ENCODE measurements at places on chromosomes 2 and 18.

DNA sequence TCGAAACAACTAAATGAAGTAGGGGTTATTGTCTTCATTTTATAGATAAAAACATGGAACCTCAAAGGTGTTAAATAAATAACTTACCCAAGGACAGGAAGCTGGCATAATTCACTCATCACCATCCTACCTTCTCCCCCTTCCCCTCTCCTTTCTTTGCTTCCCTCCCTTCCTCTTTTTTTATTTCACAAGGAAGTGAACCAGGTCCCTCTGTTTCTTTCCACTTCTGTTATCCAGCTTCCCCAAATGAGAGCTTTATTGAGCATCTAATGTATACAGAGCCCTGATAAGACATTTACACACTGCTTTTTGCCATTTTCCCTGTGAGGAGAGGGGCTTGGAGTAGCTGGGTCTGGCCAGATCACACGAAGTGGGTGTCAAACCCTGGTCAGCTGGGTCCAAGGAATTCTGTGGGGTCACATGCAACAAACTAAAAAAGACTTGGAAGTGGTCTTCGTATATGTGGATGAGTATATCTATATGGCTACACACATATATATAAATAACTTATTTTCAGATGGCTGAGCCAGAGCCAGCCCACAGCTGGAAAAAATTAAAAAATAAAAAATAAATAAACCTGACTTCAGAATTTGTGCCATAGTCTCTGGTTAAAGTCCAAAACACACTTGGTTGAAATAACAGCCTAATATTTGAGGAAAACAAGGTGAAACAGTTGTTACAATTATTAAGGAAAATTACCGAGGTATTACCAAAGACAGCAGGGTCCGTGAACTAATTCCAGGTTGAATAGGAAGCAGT is 49.3 kb upstream of the FOSL2 start:
- DNase-seq, result no peak

GRCh38 chr2:75605770-75606529 is 40.6 kb upstream of the MRPL19 start:
- DNase-seq, result no peak

DNA sequence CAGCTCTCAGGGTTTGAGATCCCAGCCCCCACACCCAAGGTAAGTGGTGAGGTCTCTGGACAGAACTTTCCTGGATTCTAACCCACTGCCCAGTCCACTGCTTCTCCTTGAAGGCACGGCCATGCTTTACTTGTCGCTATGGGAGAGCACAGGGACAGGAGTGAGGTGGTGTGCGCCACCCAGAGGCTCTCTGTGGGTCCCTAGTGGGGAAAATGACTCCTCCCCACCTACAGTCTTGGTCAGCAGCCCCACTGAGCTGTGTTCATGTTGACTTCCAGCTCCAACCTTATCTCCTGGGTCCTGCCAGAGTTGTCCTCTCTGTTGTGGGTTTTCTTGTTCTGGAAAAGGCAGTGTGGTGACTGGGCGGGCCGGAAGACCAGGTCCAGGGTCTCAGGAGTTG is 11.1 kb downstream of the TET3 start:
- no peak for DNase-seq

DNA sequence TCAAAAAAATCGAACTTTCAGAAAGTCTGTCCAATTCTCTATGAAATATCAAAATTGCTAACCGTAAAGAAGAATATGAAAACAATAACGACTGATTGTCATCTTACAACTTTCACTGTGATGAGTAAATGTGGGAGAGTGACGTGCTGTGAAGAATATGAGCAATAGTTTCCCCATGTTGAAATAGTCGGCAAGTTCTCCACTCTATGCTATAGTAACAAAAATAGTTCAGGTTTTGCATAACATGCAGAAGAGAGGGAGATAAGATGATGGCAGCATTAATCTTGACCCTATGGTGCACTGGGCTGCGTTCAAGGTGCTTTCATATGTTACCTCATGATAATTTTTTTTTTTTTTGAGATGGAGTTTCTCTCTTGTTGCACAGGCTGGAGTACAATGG is 196.8 kb upstream of the CYRIA start:
- no peak for DNase-seq

GRCh38 chr18:40613721-40614120 is 1341.3 kb upstream of the PIK3C3 start:
- DNase-seq, result no peak

DNA sequence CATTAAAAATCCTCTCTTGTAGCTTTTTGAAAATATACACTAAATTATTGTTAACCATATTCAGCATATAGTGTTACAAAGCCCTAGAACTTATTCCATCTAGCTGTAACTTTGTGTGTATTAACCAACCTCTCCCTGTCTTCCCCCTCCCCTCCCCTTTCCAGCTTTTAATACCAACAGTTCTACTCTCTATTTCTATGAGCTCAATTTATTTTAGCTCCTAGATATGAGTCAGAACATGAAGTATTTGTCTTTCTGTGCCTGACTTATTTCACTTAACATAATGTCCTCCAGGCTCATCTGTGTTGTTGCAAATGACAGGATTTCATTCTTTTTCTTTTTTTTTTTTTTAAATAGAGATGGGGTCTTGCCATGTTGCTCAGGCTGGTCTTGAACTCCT is 45.1 kb downstream of the GPD2 start:
- DNase-seq, result no peak

GRCh38 chr2:190742431-190742830 is 93.5 kb downstream of the NAB1 start:
- DNase-seq, result no peak

DNA sequence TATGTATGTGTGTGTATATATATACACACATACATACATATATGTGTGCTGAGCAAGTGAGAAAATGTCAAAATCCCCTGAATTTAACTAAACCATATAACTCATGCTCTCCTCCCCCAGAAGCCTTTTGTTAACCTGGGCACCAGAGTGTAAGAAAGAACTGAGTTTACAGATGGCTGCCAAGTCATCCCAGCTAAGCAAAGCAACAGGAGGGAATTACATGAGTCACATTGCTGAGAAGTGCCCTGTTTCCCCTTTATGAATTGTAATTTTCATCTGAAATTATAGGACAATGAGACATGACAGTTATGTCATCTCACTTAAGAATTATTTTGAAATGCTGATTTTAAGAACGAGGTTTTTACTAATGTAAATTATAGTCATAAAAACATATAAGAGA is 29.9 kb downstream of the SCN7A start:
- no peak for DNase-seq

DNA sequence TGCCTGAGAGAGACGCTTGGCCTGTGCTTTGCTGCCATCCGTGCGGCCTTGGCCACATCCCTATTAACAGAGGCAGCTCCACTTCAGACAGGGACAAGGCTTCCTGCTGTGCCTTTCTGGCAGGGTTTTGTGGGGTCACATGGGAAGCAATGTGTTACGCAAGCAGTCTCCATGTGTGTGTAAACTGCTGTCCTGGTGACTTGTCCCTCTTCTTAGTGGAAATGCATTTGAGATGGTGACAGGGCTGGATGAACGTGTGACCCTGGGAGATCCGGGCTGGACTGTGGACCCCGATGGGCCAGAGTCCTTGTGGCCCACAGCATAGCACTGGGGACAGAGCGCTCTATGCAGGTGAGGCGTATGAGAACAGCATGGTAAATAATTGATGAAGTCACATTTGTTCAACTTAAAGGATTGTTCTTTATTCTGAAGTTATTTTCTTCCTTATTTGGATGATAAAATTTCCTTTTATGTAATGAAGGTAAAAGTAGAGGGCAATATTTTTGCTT is 23.2 kb downstream of the ASB1 start:
- no peak for DNase-seq

DNA sequence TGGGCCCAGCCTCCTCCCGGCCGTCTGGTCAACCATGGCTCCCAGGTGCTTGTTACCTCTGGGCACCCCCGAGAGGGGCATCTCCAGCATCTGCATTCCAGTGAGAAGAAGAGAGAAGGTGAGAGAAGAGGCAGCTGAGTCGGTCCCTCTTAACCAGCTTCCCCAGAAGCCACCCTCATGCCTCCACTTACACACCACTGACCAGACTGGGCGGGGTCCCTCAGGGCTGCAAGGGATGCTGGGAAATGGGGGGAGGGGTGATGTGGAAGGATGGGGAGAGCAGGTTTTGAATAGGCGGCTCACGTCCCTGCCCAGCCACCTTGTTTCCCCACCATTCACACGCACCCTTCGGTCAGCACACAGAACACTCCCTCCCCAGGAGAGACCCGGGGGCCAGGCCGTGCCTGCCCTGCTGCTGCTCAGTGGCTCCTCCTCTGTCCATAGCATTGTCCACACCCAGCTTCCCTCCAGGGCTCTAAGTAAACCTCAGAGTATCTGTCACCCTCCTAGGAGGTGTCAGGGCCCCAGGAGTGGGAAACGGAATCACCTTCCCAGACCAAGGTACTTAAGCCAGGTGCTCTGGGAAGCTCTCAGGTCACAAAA is 34.7 kb downstream of the GBX2 start:
- DNase-seq, result no peak

DNA sequence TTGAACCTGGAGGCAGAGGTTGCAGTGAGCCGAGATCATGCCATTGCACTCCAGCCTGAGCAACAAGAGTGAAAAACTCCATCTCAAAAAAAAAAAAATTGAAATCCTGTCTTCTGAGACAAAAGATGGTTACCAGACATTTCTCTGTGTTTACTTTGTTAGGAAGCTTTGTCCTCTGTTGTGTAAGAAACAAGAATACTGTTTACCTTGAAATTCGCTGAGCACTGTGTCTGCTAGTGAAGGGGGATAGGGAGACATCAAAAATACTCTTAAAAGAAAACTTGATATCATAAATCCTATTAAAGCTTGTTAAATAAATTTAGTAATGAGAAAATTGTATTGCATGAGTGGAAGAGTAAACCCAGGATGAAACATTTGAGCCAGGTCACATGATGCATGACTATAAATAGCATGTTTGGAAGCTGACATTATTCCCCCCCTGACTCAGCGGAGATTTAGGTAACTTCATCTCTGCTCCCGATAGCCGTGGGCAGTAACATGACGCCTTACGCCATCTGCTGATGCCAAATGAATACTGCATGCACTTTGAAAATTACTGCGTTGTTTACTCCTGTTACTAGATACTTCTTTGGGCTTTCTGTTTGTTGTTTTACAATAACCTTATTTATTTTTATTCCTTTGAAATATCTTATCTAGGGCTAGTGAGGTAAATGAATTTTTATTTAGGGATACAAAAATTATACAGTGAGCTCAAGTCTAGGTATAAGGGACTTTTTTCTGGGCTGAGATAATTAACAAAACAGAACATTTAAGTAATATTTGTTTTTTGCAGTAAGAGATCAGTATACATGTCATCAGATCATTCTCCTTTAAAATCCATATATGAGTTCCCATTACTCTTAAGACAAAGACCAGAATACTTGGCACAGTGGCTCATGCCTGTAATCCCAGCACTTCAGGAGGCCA is 134.9 kb downstream of the MAP3K20 start:
- DNase-seq, result peak; percentile 5

- no peak for DNase-seq
These were observed 72.1 kb downstream of the COL6A3 start for GRCh38 chr2:237341872-237342271.

GRCh38 chr2:197952540-197953202 is 148.3 kb downstream of the PLCL1 start:
- DNase-seq, result no peak

GRCh38 chr2:212926940-212927339 is 224.5 kb downstream of the IKZF2 start:
- DNase-seq, result no peak

- no peak for DNase-seq
These were observed 69.1 kb downstream of the PHLPP1 start for GRCh38 chr18:62784338-62784965.

GRCh38 chr18:79765491-79766245 is 32.1 kb upstream of the KCNG2 start:
- no peak for DNase-seq

DNA sequence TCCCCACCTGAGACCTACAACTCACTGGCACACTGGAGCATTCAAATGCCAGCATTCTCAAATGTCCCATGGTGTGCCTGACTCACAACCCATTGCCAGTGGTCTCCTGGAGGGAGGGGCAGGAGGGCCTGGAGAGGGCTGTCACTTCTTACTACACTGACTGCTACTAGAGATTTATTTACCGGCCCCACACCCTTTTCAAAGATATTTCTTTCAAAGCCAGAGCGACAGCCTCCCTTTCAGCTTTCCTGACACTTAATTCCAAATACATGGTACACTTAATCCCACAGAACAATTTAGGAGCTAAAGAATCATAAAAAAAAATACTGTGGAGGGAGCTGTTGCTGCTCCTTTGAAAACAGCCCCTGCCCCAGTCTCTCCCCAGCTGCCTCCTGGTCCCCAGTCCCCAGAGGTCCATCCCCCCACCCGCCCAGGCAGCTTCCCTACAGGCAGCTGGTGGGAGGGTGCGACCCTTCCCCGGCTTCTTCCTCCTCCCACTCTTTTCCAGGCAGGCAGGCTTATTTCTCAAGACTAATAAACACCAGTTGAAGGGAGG is 129.1 kb upstream of the SMAD2 start:
- DNase-seq, result no peak

GRCh38 chr2:71807581-71808451 is 339.8 kb downstream of the CYP26B1 start:
- no peak for DNase-seq

DNA sequence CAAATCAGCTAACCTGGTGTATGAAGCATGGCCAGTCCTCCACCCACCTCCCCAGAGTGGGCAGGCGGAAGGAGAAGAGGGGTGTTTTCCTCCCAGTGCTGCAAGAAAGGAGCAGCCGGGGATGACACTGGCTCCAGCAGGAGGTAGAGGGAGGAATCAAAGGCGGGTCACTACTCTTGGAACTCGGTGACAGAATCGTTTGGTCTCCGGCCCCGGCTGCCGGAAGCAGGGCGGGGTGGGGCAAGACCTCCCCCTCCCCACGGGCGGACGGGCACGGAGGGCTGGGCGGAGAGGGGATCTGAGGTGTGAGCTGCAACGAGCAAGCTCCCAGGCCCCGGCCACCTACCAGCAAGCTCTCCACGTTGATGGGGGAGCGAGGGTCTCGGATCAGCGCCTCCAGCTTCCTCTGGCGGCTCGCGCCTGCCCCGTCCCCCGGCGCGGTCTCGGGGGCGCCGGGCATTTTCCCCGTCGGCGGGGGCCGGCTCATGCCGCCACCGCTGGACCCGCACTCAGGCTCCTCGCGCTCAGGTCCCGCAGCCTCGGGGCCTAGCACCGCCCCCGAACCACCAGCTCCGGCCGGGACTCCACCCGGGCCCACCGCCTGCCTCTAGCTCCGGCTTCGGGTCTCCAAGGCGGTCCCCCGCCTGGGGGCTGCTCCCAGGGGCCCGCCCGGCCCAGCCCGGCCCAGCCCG is 640 bp downstream of the ROCK2 start:
- no peak for DNase-seq

GRCh38 chr18:59701272-59701671 is 4.0 kb upstream of the CCBE1 start:
- DNase-seq, result no peak

DNA sequence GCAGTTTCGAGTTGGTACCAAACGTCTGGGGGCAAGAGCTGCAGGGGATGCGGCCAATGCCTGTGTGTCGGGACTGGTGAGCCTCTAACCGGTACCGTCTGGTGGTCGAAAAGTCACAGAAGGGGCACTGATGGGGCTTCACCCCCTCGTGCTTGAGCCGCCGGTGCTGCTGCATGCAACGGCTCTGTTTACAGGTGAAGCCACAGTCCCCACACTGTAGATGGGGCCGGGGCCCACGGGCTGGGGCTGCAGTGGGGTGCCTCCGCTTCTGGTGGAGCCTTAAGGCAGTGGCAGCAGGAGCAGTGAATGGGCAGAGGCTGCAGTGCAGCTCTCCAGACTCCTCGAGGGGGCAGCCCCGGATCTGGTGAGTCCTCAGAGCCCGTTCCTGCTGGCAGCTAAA is 16.6 kb downstream of the ZNF142 start:
- no peak for DNase-seq
